ENCODE measurements at places on chromosomes 2 and 18.

GRCh38 chr2:75596784-75597183 is 36.0 kb upstream of the EVA1A start:
- no peak for DNase-seq

- DNase-seq = no peak
These were observed 206.4 kb upstream of the CCDC150 start for GRCh38 chr2:196433116-196433515.

GRCh38 chr2:119749477-119750012 is 10.2 kb upstream of the PTPN4 start:
- DNase-seq = no peak

- DNase-seq = no peak
These were observed 90.1 kb downstream of the TWIST2 start for GRCh38 chr2:238938003-238938400.

- DNase-seq = no peak
These were observed 78.7 kb downstream of the LPIN1 start for GRCh38 chr2:11824901-11825828.

- no peak for DNase-seq
These were observed 153.0 kb upstream of the ITGA4 start for GRCh38 chr2:181304011-181304844.

DNA sequence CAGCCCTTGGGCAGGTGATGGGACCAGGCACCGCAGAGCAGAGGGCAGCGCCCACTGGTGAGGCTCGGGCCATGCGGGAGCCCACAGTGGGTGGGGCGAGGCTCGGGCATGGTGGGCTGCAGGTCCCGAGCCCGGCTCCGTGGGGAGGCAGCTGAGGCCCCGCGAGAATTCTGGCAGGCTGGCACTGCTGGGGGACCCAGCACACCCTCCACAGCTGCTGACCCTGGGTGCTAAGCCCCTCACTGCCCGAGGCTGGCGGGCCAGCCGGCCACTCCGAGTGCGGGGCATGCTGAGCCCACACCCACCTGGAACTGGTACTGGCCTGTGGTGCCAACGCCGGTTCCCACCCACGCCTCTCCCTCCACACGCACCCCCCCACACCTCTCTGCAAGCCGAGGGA is 29.7 kb upstream of the COL3A1 start:
- DNase-seq = no peak

DNA sequence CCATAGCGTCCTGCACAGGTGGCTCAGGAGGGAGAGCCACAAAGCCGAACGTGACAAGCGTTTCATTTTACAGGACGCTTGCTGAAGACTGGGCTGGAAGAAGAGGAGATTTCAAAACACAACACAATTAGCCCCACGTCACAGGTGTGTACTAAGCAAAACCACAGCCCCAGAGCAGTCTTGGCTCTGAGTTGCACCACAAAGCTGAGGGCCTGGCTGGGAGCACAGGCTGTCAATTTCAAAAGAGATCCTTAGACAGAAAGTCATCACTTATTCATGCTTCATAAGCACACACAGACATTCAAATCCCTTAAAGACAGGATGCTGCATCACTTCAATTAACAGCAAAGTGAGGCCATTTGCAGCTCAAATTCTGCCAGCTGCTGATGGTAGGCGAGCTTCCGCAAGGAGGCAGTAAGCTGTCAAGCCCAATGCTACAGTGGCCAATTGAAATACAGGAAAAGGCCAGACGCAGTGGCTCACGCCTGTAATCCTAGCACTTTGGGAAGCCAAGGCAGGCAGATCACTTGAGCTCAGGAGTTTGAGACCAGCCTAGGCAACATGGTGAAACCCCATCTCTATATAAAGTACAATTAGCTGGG is 79.6 kb downstream of the SKA1 start:
- DNase-seq = no peak

GRCh38 chr2:203732953-203733510 is 26.6 kb downstream of the CD28 start:
- no peak for DNase-seq

DNA sequence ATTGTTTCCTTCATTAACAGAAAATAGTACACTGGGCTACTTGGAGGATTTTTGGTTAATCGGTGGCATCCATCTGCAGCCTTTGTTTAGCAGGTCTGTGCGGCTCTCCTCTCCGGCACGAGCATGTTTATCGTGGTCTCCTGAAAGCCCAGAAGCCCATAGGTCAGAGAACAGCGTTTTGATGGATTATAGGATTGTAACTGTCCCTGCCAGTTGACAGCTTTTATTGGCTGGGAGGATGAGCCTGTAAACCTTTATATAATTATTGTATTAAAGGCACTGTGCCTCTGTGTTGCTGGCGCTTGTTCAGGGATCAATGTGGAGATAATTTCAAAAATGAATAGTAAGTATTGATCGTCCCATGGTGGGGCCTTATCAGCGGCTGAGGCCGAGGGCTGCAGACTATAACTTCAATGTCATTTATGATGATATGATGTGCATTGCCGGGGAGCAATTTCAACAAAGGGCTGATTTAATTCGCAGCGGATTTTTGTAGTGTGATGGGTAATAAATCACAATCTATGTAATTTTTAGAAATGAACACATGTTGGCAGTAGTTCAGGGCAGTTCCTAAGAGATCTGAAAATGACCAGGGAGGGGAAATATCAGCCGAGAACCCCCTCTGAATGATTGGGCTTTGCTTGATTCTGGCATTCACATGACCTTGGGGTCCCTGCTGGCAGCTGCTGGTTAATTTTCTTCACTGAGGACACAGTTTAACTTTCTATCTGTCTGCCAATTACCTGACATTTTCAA is 736.1 kb downstream of the GALR1 start:
- DNase-seq = no peak

DNA sequence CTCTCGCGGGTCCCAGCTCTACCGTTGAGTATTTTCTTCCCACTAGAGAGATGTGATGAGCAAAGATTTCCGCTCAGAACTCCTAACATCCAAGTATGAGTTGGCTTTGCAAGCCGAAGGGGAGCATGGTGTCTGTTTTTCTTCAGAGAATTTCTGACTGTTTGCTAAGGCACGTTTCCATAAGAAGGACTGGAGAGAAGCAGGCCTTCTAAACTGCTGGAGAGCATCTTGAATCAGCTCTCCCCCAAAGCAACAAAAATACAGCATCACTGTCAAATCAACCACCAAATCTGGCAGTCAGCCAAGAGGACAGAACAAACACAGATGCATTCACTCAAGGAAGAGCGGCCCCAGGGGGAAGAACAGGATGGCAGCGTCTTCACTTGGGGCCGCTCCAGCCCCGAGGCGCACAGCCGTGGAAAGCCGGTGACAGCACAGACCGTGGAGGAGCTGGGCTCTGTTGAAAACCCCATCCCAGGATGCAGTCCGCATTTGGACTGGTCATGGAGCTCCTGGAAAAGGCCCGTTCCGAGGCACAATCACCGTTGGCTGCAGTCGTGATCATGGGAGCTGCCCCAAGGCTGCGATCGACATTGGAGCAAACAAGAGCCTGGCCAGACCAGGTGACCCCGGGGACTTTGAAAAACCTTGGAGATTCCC is 101.4 kb downstream of the NFATC1 start:
- no peak for DNase-seq

DNA sequence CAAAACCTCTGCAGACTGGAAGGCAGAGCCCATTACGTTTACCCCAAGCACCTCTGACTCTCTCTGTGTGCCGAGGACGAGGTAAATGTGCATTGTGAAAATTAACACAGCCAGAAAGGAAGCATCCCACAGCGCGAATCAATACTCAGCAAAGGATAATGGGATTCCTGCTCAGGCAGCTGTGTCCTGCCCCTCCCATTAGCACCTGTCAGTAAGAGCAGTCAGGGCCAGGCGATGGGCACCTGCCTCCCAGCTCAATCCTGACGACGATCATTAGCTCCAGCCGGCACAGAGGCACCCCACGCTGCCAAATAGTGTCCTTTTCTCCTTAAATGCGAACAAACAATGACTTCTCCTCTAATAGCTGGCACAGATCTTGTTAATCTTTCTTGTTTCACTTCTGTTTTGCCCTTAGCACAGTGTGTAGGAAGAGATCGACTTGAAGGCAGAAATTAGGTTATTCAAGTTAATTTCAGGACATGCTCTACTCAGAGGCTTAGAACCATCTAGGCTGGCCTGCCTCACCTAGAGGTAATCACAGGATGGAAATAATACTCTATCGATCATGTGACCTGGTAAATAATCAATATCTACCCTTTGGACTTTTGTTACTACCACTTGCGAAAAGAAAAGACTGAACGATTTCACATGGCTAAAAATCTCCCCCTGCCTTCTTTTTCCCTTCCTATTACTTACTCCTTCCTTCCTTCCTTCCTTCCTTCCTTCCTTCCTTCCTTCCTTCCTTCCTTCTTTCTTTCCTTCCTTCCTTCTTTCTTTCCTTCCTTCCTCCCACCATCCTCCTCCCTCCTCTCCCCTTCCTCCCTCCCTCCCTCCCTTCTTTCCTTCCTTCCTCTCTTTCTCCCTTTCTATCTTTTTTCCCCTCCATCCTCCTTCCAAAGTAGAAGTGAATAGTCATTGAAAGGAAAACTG is 487.9 kb upstream of the ID2 start:
- DNase-seq = no peak

GRCh38 chr2:27771548-27772335 is at the start of gene MRPL33:
Gene MRPL33 (plus strand): TSS chr2:27771719. CDS start chr2:27771778, 59 bp downstream.
- DNase-seq = peak; percentile 91

GRCh38 chr18:2302628-2303516 is 268.4 kb downstream of the METTL4 start:
- no peak for DNase-seq

DNA sequence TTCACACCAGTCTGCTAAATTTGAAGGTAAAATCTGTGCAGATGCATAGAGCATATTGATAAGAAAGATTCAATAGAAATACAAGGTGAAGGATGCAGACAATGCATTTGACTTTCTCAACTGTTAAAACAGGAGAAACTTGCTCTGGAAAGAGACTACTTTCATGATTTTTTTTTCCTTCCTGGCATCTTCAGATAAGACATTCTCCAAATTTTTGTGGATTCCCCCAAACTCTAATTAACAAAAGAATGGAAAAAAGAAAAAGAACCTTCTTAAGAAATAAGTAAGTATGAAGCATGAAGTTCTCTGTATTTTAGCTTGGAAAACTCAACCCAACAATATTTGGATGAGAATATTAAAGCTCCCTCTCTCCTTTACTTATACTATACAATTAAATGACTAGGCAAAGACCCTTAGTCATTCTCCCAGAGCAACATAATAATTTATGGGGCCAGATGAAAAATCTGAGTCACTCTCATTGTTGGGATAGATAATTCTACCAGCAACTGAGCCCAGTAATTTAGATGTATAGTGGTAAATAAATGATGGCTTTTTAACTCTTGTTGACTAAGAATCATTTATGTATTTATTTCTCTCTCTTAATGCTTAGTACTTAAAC is 298.7 kb upstream of the COL3A1 start:
- no peak for DNase-seq

- DNase-seq = no peak
These were observed 43.7 kb upstream of the RMDN2 start for GRCh38 chr2:37881397-37881796.

- no peak for DNase-seq
These were observed 91.6 kb downstream of the ZNF407 start for GRCh38 chr18:74689251-74689650.
